ENCODE measurements at places on chromosomes 3 and 15.

- H3K27me3 ChIP-seq = no peaks in the 10 kb centered on the region
- no peaks in the 10 kb centered on the region for H3K36me3 ChIP-seq
- no peak overlapping the region for H3K4me3 ChIP-seq
- H3K27ac ChIP-seq = no peak overlapping the region
Measured at GRCh38 chr3:108475220-108475782, 35.1 kb downstream of the MYH15 start.

GRCh38 chr3:157142315-157142714, 17.6 kb downstream of the CCNL1 start:
- no peaks in the 10 kb centered on the region for H3K27me3 ChIP-seq
- H3K27ac ChIP-seq = no peak overlapping the region
- no peak overlapping the region for H3K4me3 ChIP-seq
- H3K36me3 ChIP-seq = peaks cover 43% of the 10 kb centered on the region
- peaks cover 2% of the 10 kb centered on the region for H3K4me1 ChIP-seq

DNA sequence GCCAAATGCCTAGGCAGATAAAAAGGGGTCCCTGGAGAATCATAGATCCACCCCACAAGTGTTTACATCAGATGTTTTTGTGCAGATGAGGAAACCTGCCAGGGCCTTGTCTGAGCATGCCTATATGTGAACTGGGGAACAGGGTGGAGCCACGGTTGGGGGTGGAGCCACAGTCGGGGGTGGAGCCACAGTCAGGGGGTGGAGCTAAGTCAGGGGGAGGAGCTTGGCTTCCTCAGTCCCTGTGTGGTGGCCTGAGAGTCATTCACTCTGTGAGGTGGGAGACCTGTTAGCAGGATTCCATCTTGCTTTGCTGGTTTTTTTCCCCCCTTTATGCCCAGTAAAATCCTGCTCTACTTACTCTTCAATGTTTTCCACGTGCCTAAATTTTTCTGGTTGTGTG, 57.8 kb upstream of the TGFBR2 start:
- no peaks in the 10 kb centered on the region for H3K27me3 ChIP-seq
- H3K36me3 ChIP-seq = peaks cover 1% of the 10 kb centered on the region
- H3K27ac ChIP-seq = no peak overlapping the region
- no peak overlapping the region for H3K4me3 ChIP-seq
- no peaks in the 10 kb centered on the region for H3K4me1 ChIP-seq
- DNase-seq = no peak

DNA sequence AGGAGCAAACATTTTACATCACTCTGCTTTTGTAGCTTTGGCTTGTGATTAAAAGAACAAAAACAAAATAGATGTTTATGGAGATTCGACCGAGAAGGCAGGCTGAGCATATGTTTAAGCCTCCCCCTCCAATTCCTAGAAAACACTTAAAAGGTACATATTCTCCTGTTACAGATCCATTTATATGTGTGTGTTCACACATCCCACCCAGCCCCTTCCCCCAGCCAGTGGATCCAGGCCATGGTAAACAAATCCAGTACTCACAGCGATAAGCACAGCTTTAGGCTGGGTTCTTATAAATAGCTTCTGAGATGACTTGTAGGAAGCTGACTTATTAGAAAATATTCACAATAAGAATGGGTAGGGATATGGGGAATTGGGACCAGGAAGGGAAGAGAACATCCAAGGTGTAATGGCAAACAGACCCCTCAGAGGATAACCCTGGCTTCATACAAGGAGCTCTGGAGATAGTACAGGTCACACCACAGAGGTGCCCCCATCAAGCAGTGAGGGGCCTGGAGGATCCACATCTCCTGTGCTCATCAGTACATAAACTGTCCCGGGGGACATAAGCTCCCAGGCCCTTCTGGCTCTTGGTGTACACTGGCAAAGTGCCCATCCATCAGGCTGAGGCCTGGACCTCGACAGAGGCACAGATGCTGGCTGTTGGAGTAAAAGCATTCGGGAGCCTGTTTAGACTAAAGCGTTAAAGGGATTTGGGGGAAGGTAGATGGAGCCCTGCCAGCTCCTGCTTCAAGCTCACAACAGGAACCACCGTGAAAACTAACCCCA, 70.0 kb upstream of the UBE2E1 start:
- DNase-seq = no peak
- peaks cover 2% of the 10 kb centered on the region for H3K36me3 ChIP-seq
- no peaks in the 10 kb centered on the region for H3K27me3 ChIP-seq
- H3K4me3 ChIP-seq = no peak overlapping the region

DNA sequence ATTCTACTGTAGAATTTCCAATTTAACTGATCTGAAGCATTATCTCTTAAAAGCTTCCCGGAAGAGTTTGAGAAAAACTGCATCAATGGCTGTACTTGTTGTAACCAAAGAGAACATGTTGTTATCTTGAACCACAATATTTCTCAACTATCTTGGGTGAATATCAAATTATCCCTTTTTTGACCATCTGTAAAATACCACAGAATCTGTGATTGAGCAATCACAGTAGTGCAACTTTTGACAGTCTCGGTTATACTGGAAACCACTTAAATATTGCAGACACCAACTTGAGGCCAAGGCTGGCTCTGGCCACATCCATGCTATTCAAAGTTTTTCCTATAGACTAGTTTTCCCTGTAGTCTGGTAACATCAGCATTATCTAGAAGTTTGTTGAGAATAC, 842.8 kb upstream of the EPHA6 start:
- H3K4me3 ChIP-seq = no peak overlapping the region
- H3K27me3 ChIP-seq = no peaks in the 10 kb centered on the region
- H3K4me1 ChIP-seq = no peaks in the 10 kb centered on the region
- no peak overlapping the region for H3K27ac ChIP-seq
- no peaks in the 10 kb centered on the region for H3K36me3 ChIP-seq
- no peak for DNase-seq

All from central memory CD8-positive, alpha-beta T cell (primary cell).